Fibroblast of upper back skin (primary cell): ENCODE measurements at places on chromosomes 12 and 14.
A peak's percentile ranks its signal among the peaks of the same experiment; 100 is the strongest.

GRCh38 chr14:83826838-83827237 is 1703.1 kb upstream of the FLRT2 start:
- peak; percentile 75 for DNase-seq

GRCh38 chr14:33297565-33297964 is 358.9 kb downstream of the NPAS3 start:
- DNase-seq, result no peak

- DNase-seq, result no peak
Measured at GRCh38 chr14:32249371-32249770, 46.3 kb upstream of the RNU6-8 start.

DNA sequence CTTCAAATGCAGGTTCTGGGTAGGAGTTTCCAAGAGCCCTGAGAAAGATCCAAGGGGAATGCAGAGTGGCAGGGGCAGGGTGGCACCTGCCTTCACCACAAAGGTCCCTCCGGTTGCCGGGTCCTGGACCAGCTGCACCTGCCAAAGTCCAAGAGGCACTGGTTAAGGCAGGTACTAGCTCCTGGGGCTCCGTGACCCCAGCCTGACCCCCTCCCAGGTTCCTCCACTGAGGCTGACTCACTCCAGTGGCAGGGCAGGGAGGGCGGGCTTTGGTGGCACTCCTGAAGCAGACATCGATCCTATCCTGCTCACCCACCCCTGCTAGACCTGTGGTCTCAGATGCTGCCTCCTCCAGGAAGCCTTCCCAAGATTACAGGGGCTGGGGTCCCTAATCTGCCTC is 11.4 kb downstream of the RPS6KL1 start:
- no peak for DNase-seq

DNA sequence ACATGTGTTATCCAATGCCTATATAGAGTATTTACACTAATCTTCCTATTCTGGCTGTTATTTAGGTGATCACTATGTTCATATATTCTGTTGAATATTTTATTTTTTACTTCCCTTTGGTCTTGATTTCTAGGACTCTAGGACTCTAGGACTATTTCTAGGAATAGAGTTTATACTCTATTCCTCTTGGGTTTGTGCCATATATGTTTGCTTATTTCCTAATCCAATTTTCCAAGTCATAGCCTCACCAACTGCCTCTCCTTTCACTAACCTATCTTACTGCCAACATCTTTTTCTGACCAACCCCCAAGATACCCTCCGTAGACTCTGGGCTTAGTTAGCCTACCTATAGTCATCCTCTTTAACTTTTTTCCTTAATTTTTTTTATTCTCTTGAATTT is 28.5 kb downstream of the ARF6 start:
- no peak for DNase-seq

DNA sequence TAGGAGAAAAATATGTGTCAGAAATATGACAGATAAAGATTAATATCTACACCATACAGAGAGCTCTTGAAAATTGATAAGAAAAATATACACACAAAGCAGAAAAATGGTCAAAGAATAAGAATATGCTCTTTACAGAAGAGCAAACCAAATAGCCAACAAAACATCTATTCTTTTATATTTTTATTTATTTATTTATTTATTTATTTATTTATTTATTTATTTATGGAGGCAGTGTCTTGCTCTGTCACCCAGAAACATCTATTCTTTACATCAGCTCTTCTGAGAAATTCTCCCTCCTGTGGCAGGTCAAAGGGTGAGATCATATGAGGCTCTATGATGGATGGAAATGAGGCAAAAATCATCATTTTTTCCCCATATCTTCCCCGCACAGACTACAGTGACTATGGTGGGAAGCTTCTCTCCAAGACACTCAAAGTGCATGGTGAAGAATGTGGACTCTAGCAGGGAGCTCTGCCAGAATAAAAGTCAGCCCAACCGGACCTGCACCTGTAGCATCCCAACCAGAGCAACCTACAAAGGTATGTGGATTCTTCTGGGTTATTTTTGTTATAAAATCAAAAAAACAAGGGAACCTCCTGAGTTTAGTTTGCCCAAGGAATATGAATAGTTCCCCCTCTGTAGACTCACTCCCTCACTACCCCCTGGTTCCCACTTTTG is 71.4 kb downstream of the PLXNC1 start:
- no peak for DNase-seq

GRCh38 chr12:94545935-94546771 is 86.5 kb upstream of the CEP83 start:
- DNase-seq, result peak; percentile 65

- no peak for DNase-seq
Measured at GRCh38 chr12:116532986-116533342, 26.2 kb upstream of the MAP1LC3B2 start.

DNA sequence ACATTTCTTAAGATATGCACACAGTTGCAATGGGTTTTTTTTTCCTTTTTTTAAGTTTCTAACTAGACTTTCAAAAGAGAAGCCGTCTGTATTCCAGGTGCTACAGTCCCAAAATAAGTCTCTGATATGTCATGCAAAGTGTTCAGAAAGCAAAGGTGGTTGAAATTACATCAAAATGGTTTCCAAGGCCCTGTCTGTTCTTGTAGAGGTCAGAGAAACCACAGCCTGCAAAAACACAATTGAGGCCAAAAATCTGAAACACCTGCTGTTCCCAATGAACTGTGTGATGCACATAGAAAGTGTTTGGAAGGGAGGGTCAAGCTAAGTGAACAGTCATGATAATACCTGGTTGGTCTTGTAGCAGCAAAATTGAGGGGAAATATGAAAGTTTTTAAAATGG is 91.0 kb downstream of the VRK1 start:
- no peak for DNase-seq

- peak; percentile 14 for DNase-seq
Measured at GRCh38 chr12:71070416-71071128, 87.2 kb downstream of the TSPAN8 start.

GRCh38 chr12:69719336-69720316 is 19.0 kb upstream of the RAB3IP start:
- DNase-seq, result no peak

DNA sequence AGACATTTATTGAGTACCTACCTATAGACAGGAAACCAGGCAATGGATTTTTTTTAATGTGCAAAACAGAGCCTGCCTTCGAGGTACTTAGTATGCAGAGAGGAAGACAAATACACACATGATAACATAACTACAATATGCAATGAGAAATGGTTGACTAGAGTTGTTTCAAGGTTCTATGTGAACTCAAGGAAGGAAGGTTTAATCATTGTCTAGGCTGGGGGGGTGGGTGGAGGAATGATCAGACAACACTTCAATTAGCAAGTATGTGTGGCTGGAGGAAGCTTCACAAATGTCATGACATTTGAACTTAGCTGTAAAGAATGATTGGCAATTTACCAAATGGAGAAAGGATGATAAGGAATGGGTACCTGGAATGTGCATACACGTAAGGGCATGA is 985.3 kb downstream of the FLRT2 start:
- DNase-seq, result no peak

GRCh38 chr12:106025129-106025528 is 113.6 kb downstream of the NUAK1 start:
- DNase-seq, result no peak

DNA sequence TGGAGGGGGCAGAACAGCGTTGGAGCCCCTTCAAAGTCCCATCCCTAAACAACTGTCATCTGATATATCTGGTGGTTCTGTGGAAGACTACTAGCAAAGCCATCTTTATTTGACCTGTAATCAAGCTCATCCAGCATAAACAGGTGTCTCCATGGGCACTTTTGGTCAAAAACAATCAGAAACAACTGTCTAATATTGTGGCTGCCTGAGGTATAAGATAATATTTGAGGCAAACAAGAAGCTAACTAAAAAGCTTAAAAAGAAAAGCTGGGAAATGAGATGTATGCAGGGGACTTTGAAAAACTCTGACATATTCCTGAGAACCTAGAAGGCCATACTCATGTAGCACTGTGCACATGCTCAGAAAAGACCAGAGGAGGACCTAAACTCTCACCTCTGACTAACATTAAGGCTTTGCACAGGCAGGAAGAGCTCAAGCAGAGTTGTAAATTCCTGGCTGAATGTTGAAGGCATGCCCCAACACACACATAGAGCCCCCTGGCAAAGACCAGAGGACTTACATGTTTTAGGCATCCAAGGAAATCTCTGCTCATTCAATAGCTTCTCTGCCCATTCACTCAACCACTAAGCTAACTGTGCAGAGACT is 27.2 kb upstream of the AP4S1 start:
- DNase-seq, result no peak

DNA sequence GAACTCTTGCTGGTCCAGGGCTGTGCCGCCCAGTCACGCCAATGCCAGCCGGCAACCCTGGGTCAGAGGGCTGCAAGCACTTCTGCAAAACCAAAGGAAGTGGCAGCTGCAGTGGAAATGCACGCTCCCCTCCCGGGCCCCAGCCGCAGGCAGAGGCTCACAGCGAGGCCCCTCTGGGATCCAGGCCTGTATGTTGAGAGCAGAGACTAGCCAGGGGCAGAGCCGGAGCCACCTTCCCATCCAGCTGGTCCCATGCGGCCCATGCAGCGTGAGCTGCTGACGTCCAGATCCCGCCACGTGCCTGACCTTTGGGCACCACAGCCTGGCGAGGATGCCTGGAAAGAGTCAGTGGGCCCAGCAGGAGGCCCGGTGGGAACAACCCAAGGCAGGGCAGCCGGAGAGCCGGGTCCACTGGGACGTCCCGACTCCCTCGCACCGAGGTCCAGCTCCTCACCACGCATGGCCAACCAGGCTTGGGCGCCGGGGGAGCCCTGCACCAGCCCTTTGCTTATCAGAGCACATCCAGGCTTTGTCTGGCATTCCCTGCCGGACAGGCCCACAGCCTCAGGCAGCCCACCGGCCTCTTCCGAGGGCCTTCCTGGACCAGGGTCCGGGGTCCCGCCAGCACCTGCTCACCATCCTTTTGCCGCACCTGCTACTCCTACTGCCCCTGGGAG is 4.3 kb downstream of the GPR132 start:
- no peak for DNase-seq

- no peak for DNase-seq
Measured at GRCh38 chr14:100325231-100325632, 2.1 kb downstream of the SLC25A47 start.

- no peak for DNase-seq
Measured at GRCh38 chr14:105171004-105171673, 2.6 kb upstream of the JAG2 start.

GRCh38 chr12:4203772-4204376 is 69.7 kb upstream of the CCND2 start:
- DNase-seq, result no peak

- DNase-seq, result no peak
Measured at GRCh38 chr14:103104389-103104653, 9.8 kb downstream of the EXOC3L4 start.

- no peak for DNase-seq
Measured at GRCh38 chr12:44915958-44916357, 39.8 kb upstream of the NELL2 start.

DNA sequence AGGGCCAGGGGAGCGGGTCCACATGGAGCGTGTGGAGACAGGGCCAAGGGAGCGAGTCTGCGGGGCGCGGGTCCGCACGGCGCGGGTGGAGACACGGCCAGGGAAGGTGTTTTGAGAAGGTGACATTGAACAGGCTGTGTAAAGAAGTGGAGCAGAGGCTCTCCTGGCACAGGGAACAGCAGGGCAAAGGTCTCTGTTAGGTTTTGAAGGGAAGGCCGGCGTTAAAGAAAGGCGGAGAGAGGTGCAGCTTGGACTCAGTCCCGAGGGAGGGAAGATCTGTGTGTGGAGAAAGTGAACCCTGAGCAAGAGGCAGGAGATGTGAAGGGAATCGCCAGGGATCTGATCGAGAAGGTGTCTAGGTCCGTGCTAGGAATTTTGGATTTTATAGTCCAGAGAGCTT is 1.8 kb downstream of the PXMP2 start:
- DNase-seq, result no peak

GRCh38 chr12:47066278-47067025 is 13.0 kb upstream of the PCED1B start:
- DNase-seq, result peak; percentile 76

DNA sequence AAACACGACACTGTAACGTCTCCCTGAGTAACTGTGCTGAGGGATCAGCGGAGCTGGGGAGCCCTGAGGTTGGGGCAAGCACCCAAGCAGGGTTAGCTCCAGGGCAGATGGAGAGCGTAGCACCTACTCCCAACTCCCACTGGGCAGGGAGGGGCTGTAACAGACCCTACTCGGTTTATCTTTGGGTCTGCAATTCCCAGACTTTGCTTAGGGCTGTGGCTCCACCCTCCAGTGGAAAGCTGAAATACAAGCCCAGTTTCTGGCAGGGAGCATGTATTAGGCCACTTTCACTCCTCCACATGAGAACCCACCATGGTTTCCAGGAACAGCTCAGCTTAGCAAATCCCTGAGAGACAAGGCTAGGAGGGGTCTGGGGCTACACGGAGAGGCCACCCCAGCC is 17.3 kb upstream of the TC2N start:
- no peak for DNase-seq

- peak; percentile 76 for DNase-seq
Measured at GRCh38 chr14:78997811-78998210, 827.6 kb downstream of the NRXN3 start.

DNA sequence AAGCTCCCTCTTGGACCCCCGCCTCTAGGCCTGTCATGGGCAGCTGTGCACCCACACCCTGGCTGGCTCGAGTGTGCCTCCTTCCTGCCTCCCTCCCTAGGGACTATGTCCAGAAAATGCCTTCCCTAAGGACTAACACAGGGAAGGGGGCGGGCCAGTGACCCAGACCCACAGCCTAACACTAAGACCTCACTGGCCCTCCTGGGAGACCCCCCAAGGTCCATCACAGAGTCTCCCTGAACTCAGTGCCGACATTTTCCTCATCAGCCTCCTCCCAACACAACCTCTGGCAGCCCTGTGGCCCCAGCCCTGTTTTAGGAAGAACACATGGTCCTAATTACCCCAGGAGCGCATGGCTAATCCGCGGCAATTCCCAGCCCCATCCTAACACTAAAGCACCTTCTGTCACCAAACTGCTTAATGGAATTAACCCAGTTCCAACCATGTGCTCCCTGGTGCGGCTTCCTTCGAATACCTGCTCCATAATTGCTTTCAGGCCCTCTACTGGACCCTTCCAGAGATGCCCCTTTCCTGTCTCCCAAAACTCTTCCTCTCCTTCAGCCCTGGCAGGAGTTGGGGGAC is 5.6 kb downstream of the MSI1 start:
- DNase-seq, result no peak

DNA sequence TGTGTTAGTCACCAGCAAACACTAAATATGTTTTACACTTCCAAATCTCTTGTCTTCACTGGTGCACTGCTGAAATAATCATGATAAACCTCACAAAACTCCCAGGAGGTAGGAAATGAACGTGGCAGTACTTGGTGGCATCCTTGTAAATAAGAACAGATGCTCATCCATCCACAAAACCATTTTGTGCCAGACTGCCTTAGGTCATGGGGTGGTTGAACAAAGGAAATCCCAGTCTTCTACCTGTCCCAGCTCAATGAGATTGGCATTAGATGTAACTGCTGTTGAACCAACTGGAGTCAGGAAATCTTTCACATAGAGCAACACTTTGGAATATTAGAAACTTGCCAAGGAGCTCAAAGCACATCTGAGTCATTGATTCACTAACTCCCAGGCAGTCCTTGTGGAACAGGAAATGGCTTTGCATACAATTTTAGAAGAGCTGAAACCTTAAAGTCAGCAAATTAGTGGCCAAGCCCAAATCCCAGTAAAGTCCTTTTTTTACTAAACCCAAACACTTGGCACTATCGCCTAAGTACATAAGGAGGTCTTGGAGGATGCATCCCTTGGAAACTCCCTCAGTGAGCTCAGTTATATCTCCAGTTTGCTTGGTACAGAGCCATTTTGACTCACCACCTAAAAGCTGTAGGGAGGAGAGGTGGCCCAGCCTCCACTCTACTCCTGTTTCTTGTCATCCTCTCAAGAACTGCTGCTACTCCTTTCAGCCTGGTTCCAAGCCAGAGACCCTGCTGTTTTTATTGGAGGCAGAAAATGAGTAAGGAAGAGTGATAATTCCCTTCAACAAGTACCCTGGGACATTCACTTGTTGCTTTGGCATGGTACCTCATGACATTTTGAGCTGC is 208.0 kb downstream of the NOVA1 start:
- peak; percentile 47 for DNase-seq
